Substantia nigra (tissue), 51 donors: ENCODE measurements at places on chromosomes 7 and 10.

DNA sequence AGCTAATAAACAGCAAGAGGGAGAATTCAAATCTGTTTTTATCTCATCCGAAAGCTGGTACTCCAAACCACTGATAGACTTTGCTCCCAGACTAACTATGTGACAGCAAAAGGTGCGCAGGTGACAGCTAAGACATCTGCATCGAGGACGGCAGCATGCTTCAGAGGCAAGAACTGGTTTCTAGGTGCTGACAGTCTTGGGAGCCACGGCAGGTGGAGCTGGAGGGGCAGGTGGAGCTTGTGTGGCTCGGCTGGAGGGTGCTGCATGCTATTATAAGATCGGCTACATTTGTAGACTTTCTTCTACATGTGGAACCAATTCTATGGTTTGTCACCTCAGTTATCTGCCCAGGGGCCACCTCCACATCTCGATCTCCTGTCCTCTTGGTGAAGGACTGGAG is 21.8 kb upstream of the MMP21 start:
- DNase-seq, result no peak

DNA sequence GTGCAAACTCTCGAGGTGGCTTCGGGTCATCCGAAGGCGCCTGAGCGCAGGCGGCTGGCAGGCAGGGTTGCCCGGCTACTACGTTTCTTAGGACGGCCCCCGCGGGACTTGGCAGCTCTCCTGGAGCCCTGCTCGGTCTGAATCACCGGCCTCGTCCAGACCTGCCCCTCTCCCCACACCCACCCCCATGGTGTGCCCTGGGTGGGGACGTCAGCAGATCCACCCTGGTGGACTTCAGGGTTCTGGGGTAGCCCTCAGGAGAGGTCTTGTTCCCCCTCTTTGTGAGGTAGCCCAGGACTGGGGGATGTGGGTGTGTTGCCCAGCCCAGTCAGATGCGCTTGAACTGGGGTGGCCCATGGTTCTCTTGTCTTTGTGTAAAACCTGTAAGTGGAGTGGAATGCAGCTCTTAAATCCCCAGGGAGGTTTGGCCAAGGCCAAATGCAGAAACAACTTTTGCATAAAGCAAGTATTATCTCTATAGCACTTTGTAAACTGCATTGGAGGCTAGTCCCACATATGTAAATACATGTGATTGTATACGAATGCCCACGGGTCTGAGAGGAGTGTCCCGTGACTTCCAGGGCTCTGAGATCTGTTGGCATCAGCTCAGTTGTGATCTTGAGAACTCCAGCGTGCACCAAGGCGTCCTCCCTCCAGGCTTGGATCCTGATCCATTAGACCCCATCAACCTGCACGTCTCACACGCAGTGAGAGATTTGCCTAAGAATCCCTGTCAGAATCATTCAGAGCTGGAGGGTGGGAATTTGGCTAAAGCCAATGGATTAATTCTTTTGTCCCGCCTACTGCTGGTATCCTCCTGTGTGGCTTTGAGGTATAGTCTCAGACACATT is 1.8 kb downstream of the PFKFB3 start:
- DNase-seq, result peak; percentile 50

DNA sequence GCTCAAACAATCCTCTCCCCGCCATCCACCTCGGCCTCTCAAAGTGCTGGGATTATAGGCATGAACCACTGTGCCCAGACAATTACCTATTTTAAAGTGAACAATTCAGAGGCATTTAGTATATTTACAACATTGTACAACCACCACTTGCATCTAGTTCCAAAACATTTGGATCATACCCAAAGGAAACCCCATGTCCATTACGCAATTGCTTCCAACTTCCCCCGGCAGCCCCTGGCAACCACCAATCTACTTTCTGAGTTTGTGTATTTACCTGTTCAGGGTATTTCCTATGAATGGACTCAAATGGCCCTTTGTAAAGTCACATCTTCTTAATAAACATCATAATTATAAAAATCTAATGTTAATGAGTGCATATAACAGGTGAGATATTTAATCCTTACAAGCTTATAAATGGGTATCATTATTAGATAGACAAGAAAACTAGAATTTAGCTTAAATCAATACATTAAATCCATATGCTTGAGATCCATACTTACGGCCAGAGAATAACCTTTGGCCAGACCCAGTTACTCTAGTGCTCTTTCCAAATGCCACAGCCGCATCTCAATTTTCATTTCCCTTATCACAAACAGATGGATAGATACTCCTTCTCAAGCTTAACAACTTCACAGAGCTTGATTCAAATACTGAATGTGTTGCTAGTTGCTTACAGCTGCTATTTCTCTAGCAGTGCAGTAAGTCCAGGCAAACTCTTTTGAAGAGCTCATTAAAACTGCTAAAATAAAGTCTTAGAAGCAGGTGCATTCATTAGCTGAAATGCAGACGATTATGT is 133.4 kb upstream of the MKLN1 start:
- no peak for DNase-seq

DNA sequence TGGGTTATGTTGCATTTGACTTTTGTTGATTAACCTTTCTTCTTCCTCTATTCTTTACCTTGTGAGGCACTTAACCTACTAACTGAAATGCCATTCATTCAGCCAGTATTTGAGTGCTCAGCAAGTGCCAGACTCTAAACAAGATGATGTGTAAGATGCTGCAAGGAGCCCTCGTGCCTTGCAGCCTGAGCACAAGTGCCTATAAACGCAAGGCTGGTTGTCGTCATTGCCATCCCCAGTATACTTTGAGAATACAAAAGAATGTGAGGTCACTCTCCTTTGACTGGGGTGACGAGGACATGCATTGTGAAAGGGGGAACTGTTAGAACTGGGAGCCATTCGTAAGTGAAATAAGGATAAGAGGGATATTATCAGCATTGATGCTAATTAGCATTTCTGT is 103.0 kb downstream of the AUTS2 start:
- DNase-seq, result no peak

- DNase-seq, result no peak
Measured at GRCh38 chr10:99754670-99755069, 22.6 kb downstream of the CUTC start.

- no peak for DNase-seq
Measured at GRCh38 chr10:58913717-58914116, 262.7 kb upstream of the PHYHIPL start.

GRCh38 chr10:96488161-96488935 is 25.4 kb downstream of the TLL2 start:
- DNase-seq, result no peak

GRCh38 chr10:44478876-44479705 is 94.2 kb upstream of the CXCL12 start:
- DNase-seq, result no peak

DNA sequence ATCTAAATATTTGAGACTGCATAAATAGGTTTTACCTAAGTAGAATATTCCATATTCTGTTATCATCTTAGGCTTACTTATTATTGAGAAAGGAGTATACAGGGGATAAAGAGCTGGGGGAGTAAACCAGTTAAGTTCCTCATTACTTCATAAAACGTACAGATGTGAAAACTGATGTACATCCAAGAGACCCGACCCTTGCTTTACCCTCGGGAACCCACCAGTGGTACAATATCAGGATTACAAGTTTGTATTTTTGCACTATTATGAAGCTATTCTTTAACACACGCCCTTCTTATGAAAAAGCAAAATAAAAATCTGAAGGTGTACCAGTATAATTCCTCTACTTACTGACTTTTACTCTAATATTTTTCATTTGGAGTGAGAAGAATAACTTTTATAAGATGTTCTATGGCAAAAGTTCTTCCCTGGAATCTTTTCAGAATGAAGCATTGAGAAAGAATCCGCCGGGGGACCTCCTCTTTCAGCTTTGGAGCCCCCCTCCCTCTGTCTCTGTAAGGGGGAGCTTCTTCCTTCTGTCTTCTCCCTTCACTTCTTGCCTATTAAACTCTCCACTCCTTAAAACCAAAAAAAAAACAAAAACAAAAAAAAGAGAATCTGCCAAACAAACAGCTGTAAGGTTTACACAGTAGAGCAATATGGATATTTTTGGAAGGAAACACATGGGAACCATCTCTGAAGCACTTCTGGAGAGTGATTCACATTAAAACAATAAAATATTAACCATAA is 550.0 kb downstream of the TNS3 start:
- DNase-seq, result no peak

DNA sequence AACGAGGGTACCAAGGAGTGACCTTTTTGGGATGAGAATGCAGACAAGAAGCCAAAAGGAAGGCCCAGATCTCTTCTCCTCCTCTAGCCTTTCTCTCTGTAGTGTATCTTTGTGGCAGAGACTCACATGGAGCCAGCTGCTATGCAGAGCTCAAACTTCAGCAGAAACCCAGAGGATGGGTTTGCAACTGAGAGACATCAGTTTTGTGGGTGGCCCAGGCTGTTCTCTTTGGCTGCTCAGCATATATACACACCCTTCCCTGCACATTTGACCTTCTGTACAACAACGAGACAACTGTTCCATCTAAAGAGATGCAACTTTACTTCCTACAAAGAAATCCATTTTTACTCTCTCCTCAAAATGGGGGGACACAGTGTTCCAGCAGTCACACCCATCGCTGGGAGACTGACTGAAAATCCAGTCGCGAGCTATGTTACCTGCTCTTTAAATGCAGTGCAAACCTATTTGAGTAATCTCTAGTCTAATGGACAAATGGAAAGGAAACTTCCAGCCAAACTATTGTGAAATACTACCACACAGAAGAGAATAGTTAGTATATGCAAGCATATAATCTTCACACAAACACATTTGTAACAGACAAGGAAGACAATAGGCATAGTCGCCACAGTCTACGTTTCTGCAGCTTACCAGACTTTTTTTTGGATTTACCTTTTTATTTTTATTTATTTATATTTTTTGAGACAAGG is 51.2 kb downstream of the GTF2I start:
- no peak for DNase-seq

GRCh38 chr7:38052786-38053185 is 125.3 kb upstream of the STARD3NL start:
- DNase-seq, result no peak

GRCh38 chr10:30026578-30026977 is 32.8 kb downstream of the JCAD start:
- no peak for DNase-seq

- no peak for DNase-seq
Measured at GRCh38 chr7:134533288-134533771, 6.0 kb downstream of the AKR1B10 start.

DNA sequence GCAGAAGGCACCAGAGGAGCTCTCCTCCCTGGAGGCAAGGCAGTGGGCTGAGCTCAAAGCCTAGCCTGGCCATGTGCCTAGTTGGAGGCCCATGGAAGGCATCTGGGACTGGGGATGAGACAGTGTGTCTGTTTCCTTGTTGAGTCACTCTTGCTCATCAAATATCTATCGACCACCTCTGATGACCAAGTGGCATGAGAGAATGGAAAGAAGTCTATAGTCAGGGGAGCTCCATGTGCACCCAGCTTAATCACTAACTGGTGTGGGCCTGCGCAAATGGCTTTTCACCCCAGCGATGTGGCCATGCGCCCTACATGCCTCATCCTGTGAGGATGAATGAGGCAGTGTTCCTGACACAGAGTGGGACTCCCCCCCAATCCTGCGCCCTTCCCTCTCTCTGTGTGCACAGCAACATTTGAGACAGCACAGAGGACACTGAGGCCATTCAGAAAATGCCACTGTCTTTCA is 229.9 kb downstream of the RPS24 start:
- peak; percentile 73 for DNase-seq

DNA sequence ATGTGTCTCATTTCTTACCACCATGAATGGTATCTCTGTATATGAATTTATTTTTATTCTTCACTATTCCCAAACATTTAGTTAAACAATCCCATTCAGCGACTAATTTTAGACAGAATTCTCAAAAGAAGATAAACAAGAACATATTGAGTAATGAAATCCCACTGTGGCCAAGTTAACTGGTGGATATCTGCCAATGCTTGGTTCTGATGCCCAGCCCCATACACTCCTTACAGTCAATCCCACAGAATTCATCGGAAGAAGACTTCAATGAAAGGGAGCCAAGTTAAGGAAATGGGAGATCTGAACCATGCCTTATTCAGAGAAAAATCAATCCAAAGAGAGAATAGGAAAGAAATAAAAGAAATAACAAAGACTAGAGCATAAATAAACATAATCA is 518.0 kb downstream of the XPNPEP1 start:
- DNase-seq, result no peak

GRCh38 chr7:105353752-105354328 is 34.9 kb downstream of the SRPK2 start:
- DNase-seq, result no peak

GRCh38 chr10:110872145-110872983 is 636 bp downstream of the PDCD4 start:
- peak; percentile 72 for DNase-seq

- DNase-seq, result no peak
Measured at GRCh38 chr10:127182161-127182560, 14.2 kb downstream of the INSYN2A start.

GRCh38 chr7:90957883-90958282 is 306.4 kb upstream of the FZD1 start:
- no peak for DNase-seq

- no peak for DNase-seq
Measured at GRCh38 chr10:133400624-133401424, 6.9 kb downstream of the MTG1 start.

GRCh38 chr10:82738592-82738991 is 863.6 kb downstream of the NRG3 start:
- DNase-seq, result no peak

DNA sequence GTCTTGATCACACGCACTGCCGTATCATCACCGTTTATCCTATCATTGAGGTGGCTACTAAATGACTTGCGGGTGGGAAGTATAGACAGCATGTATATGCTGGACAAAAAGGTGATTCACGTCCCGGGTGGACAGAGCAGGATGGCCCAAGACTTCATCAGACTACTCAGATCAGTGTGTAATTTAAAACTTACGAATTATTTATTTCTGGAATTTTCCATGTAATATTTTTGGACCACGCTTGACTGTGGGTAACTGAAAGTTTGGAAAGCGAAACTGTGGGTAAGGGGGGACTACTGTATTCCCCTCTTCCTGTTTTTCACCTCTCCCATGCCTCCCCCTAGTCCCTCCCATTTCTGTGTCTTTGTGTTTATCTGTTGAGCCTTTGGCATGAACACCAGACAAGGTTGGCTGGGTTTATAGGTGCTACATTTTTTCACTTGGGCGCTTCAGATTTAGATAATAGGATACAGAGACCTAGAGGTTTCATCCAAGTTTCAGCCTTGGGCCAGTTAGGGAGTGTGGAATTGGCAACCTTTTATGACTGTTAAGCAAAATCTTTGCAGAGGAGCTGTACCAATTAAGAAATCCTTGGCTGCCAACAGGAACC is 55.8 kb downstream of the RBM20 start:
- no peak for DNase-seq

GRCh38 chr7:8516976-8517375 is 83.6 kb downstream of the NXPH1 start:
- DNase-seq, result no peak

GRCh38 chr7:53602817-53603418 is 567.5 kb downstream of the POM121L12 start:
- DNase-seq, result no peak

- peak; percentile 37 for DNase-seq
Measured at GRCh38 chr10:93436591-93437085, 45.5 kb downstream of the MYOF start.

GRCh38 chr7:86280150-86280549 is 363.6 kb upstream of the GRM3 start:
- DNase-seq, result no peak

- DNase-seq, result no peak
Measured at GRCh38 chr7:4663239-4664018, 18.7 kb upstream of the FOXK1 start.
